Gastroesophageal sphincter (tissue), 4 donors: ENCODE measurements at places on chromosomes 6 and 20.
A peak's percentile ranks its signal among the peaks of the same experiment; 100 is the strongest.

DNA sequence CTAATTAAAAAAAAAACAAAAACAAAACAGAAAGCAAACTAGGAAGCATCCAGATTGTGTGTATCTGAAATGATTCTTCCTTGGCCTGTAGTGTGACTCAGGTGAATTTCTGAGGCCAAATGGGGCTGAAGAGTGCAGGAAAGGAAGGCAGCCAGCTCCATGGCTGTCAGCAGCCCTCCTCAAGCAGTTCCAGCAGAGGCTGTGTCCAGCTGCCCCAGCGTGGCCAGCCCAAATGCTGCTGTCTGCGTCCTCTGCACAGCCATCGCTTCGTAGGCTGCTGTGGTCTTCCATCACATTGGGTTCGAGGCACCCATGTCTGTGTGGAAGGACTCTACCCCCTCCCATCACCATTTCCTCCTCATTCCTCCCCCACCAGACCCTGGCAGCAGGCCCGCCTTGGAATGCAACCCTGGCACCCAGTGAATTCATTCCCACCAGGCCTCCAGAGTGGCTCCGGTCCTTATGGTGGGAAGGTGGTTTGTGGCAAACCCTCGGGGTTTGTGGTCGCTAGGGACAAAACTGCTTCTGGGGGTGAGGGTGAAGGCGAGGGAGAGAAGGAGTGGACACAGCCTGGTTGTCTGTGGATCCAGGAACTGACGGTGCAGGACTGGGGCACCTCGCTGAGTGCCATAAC lies 81.5 kb downstream of the MYLK4 start:
- no peak for ATAC-seq

- ATAC-seq, result no peak
These were observed 268.3 kb upstream of the TAB2 start for GRCh38 chr6:149049230-149049629.

DNA sequence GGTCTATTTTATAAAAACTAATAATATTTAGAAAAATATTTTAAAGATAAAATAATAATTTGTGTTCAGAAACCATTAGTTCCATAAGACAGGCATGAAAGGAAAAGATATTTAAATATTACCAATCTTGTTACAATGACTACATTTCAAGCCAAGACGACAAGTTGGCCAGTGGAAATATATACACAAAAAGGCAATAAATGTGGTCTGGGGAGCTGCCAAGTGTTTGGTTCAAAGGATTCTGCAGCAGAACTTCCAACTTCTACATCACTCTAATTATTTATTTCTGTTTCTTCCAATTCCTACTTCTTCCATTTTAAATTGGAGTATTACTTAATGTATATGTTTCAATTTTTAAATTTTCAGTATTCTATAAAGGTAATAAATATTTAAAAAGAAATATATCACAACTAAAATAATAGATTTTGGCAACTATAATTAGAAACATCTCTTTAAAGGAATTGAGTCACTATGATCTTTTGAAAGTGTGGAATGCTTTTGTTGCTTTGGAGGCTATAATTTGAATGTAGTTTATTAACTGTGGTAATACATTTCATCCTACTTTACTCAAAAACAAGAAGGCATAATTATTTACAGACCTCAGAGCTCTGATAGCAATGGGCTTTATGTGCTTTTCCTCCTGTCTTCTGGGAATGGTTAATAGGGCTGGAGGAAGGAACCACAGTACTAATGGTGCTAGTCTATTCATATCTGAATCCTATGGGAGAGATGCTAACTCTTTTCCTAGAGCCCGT lies 129.7 kb upstream of the FAM184A start:
- no peak for ATAC-seq

DNA sequence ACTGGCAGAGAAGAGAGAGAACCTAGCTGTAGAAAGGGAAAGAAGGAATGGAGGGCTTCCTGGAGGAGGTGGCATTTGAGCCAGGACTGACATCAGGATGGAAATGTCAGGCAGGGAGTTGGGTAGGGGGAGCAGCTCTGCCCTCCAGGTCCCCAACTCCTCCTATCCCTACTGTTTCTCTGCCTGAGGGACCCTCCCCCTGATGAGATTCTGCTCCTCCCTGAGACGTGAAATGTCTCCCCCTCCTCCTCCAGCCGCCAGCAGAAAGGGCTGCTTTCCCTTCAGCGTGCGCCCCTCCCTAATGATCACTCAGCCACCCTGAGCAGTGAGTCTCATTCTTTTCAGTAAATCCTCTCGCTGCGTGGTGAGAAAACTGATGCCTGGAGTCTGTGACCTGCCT lies 40.6 kb downstream of the HLA-DPB1 start:
- no peak for ATAC-seq

- no peak for ATAC-seq
These were observed 111.7 kb upstream of the NEDD9 start for GRCh38 chr6:11343963-11344723.

DNA sequence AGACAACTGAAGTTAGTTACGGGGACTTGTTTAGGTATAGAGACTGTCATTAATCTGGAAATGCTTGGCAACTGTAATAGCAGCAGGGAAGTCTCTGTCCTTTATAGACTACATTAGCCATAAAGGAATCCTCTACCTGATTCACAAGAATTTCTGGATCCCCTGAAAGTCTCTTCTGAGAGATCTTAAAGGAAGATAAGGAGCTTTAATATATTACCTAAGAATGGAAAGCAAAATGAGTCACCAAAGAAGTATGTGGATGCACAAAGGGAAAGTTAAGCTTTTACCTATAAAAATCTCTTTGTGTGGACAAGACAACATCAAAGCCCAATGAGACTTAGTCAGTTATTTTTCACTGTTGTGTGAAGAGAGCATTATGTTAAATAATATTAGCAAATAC lies 92.2 kb upstream of the RSPO3 start:
- no peak for ATAC-seq

DNA sequence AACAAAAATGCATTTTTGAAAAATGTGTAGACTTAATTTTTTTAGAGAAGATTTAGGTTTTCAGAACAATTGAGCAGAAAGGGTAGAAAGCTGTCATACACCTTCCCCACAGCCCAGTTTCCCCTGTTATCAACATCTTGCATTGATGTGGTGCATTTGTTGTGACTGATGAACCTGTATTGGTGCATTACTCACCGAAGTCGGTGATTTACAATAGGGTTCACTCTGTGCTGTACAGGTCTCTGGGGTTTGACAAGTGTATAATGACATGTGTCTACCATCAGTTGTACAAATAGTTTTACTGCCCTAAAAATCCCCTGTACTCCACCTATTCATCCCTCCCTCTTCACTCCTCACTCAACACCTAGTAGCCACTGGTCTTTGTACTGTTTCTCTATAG lies 23.8 kb upstream of the ADIG start:
- no peak for ATAC-seq

GRCh38 chr20:53660078-53660909 lies 66.7 kb upstream of the ZNF217 start:
- ATAC-seq, result peak; percentile 74

DNA sequence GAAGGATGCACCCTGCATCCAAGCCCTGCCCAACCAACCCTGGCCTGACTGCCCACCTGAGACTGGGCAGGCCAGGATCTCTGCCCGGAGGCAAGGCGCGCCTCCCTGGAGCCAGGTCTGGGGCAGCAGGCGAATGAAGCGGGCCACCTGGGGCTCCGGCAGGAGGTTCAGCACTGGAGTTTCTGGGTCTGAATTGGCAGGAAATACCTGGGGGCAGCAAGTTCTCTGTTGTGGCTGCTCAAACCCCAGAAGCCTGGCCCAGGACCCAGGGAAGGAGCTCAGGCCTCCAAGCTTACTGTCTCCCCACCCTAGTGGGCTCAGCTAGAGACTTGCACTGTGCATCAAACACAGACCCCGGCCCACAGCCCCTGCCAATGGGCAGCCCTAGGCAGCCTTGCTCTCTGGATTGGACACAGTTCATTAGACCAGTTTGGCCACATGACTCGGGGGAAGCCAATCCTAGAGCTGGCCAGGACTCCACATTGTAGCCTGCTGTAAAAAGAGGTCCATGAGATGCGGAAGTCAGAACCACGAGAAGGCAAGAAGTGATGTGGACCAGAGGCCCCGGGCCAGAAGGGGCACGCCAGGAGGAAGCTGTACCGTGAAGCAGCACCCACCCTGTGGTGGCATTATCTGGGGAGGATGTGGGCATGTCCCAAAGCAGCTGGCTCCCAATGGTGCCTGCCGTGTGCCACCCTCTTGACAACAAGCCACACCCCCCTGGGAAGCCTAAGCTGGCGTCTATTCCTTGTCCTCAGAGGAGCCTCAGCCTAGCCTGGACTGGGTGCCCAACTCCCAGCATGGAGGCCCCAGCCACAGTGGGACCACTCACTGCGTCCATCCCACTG lies 3.1 kb downstream of the CPXM1 start:
- no peak for ATAC-seq

- no peak for ATAC-seq
These were observed 104.2 kb downstream of the SYCP2 start for GRCh38 chr20:59829054-59829785.

DNA sequence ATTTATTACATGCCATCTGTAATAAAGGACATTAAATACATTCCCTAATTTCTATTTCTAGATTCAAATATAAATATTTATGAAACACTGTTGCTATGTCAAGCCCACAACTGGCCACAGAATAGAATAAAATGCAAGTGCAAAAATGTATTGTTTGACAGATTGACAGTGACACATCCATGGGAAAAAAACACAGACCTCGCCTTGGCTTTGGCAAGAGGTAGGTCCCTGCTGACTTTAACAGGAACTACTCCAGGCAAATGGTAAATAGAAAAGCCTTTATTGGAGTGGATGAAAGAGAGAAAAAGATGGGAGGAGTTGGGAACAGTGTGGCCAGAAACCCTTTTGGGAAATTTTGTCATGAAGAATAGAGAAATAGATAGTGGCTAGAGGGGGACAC lies 622.9 kb downstream of the UTRN start:
- peak; percentile 43 for ATAC-seq

- no peak for ATAC-seq
These were observed 60.8 kb upstream of the CARMIL1 start for GRCh38 chr6:25218346-25218745.

- ATAC-seq, result no peak
These were observed 37.8 kb downstream of the EIF2S2 start for GRCh38 chr20:34074101-34074760.

GRCh38 chr6:78693835-78694234 lies 173.5 kb upstream of the IRAK1BP1 start:
- no peak for ATAC-seq

DNA sequence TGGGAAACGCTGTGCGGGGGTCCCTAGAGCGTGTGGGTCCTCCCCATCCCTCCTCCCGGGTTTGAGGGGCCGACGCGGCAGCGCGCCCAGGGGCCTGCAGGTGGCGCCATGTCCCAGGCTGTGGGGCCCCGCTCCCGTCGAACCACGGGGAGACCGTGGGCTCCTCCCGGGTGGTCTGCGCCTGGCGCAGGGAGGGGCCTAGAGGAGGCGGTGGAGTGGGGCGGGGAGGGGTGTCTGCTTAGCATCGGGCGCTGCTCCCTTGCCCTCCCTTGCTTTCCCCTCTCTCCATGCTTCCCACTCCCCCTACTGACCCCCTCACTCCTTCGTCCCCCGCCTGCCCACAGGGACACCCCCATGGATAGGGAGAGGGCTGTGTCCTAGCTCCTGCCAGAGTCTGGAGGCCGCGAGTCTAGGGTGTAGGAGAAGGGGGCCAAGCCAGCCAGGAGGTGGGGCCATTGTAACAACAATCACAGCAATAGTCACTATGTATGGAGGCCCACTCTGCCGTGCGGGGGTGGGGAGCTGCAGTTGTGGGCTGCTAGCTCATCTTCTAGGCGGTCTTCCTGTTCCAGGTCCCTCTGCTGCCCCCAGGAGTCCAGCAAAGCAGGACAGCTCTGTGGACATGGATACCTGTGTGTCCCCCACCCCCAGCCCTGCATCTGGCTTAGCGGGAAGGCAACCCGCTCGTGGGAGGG lies 51.7 kb downstream of the CHMP4B start:
- ATAC-seq, result peak; percentile 26

DNA sequence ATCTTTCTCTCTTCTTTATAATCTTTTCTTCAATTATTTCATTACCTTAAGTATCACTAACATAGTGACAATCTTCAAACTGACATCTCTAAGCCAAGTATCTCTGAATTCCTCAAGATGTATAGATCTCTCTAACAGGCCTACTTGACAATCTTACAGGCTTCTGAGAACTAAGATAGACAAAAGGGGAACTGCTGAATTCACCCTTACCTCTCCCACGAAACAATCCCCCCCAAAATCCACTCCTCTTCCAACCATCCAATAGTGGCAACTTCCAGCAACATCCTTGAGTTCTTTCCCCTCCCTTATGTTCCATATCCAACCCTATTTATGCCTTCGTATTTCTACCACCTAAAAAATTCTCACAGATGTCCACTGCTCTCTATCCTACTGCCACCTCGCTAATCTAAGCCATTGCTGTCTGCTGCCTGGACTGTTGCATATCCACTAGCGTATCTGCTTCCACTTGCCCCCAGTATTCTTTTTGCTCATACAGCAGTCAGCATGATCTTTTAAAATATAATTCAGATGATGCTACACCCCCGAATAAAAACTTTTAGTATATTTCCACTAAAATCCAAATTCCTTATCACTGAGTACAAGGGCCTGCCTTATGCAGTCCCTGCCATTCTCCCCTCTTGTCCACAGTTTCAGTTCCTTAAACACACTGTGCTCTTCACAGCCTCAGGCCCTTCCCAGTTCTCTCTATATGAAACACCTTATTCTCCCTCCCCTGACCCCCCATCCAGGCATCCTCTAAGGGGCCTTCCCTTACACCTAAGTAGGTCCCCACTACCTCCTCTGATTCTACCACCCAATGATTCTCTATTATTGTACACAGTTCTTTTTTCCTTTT lies 8.0 kb downstream of the REPS1 start:
- ATAC-seq, result no peak

DNA sequence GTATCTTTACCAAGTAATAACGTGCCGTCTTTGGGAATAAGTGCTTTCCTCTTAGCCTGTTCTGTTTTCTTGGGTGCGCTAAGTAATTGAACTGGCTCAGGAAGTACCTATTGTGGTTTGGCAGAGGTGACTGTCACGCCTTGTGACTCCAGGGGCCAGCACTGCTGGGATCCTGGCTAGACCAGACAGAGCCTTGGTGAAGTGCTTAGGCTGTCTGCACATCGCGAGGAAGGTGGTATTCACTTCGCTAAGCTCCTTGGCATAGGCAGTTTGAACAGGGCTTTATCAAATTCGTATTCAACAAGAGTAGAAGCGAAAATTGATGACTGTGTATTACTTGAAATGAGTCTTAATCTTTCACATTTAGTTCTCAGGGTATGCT lies 17.6 kb downstream of the PRDM1 start:
- ATAC-seq, result no peak
